Suppressor macrophage (primary cell): ENCODE measurements at places on chromosomes 16 and 17.

- DNase-seq, result no peak
These were observed 63.4 kb upstream of the TANC2 start for GRCh38 chr17:62902531-62903220.

GRCh38 chr17:71987634-71988033, 133.2 kb upstream of the SOX9 start:
- no peak for DNase-seq

DNA sequence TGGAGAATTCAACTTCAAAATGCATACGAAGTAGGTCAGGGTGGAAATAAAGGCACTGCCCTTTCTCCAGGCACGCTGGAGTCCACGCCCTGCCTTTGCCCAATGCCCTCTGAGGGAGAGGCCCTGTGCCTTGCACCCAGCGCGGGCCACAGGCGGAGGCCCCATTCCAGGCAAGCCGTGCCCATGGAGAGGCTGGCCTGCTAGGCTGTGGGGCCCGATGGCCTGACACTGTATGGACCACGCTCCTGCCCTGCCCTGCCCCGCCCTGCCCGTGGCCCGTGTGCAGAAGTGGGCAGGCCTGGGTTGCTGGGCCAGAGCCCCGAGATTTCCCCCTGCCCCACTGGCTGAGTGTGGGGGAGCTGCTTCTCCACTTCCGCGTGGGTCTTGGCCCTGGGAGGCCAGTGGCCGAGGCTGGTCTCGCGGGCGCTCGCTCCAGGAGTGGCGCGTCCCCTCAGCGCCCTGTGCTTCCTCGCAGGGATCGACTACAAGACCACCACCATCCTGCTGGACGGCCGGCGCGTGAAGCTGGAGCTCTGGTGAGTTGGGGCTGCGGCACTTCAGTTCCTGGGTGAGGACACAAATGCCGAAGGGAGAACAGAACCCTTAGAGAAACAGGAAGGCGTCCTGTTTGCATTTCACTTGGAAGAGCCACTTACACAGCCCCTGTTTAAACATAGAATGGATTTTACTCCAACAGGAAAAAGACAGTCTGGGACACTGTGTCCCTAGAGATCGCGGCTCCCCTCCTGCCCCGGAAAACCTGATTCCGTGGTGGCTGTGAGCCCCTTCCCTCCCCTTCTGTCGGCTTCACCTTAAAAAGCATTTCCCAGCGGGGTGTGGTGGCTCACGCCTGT, 13.8 kb upstream of the WFIKKN1 start:
- DNase-seq, result no peak

- DNase-seq, result peak; percentile 58
These were observed 26.3 kb downstream of the ERN1 start for GRCh38 chr17:64103391-64104364.

- no peak for DNase-seq
These were observed 8.7 kb downstream of the NUP88 start for GRCh38 chr17:5410594-5411272.
